ENCODE measurements at places on chromosomes 7 and 10.

GRCh38 chr10:7487528-7487927 is 76.7 kb upstream of the SFMBT2 start:
- DNase-seq = no peak

- no peak for DNase-seq
Observed at GRCh38 chr10:97090644-97091043, 95.1 kb downstream of the SLIT1 start.

DNA sequence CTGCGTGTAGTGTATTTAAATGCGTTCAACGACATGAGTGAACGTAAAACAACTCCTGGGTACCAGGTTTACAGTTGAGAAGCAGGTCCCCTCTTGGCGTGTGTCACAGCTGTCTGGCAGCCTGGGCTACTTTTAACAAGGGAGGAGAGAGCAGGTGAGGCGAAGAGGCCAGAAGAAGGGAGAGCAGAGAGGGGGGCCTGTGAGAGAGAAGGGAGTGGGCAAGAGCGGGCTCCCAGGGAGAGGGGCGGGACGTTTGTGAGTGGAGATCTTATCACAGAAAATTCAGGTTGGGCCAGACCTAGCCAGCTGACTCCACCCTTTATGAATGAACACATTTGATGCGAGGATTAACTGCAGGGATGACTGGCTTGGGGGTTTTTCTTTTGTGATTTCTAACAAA is 154.0 kb downstream of the CAMK1D start:
- no peak for DNase-seq

- no peak for DNase-seq
Observed at GRCh38 chr7:12923971-12924370, 236.5 kb downstream of the ARL4A start.

DNA sequence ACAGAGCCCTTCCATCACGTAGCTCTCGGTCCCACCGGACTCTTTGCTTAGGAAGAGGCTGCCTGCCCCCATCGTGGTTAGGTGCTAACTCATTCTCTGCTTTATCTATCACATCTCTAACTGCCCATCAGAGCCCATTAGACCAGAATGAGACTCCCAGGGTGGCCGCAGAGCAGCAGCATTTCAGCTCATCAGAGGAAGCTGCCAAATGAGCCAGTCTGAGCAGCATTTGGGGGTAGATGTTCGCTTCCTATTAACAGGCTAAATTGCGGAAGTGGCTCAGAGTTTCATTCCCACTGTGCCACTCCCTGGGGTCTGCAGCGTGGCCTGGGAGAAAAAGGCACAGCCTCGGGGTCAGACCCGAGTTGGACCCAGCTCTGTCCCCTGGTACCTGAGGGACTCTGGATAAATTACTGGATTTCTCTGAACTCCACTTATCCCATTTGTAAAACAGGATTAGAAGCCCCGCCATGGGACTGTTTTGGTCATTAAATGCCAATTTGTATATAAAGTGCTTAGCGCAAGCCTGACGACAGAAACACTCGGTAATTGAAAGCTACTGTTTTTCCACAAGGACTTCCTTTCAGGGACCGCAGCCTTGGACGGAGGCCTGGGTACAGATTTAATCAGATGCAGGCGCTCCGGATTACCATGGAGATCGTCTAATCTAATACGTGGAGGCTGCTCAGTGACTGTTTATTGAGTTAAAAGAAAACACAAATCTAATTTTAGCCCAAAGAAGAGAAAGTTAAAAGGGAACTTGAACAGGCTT is 73.8 kb upstream of the PRLHR start:
- DNase-seq = no peak

- DNase-seq = no peak
Observed at GRCh38 chr7:143038635-143039034, 11.7 kb upstream of the OR9A2 start.

- DNase-seq = peak; percentile 32
Observed at GRCh38 chr10:122342293-122343134, 32.0 kb upstream of the PLEKHA1 start.

DNA sequence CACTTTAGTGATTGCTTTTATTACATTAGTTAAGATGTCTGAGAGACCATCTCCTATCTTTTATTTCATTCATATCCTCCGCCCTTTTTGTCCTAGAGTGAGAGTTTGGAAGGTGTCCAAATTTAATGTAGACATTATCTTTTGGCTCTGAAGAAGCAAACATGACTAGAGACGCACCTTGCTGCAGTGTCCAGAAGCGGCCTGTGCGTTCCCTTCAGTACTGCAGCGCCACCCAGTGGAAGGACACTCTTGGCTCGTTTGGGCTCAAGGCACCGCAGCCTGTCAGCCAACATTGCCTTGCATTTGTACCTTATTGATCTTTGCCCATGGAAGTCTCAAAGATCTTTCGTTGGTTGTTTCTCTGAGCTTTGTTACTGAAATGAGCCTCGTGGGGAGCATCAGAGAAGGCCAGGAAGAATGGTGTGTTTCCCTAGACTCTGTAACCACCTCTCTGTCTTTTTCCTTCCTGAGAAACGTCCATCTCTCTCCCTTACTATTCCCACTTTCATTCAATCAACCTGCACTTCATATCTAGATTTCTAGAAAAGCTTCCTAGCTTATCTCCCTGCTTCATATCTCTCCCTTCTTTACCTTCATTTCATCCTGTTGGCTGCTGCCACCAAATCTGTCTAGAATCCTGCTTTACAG is 10.4 kb upstream of the CLCN1 start:
- peak; percentile 47 for DNase-seq

DNA sequence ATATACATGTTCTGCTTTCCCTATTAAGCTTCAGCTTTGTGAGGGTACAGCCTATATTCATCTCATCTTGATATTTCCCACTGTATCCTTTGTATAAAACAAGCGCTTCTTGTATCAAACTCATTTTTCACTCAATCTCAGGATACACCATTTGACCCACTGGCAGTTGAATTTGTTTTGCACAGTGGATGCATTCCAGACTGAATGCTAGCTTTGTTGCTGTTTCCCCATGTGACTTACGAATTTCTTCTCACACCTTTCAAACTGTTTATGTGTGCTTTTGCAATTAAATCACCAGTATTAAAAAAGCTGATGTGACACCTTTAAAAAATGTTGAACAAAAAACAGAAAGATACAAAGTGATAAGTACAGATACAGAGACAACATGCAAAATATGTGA is 180.9 kb downstream of the ZNF438 start:
- no peak for DNase-seq

- DNase-seq = no peak
Observed at GRCh38 chr10:18185621-18186020, 45.4 kb downstream of the CACNB2 start.

DNA sequence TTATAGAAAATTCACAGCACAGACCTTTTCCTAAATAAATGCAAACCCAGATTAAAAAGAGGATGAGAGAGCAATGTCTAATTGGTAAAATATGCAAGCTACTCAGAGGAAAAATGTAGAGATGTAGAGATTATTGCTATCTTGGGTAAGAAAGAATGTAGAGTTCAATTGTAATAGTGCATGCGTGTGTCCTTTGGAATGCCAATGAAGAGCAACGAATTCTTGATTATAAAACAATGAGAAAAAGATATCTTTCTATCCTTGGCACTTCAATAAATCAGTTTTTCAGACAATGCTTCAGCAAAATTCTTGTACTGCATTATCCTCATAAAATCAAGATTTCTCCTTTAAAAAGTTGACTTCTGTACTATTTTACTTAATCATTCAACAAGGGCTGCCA is 50.9 kb downstream of the SEMA3D start:
- no peak for DNase-seq

DNA sequence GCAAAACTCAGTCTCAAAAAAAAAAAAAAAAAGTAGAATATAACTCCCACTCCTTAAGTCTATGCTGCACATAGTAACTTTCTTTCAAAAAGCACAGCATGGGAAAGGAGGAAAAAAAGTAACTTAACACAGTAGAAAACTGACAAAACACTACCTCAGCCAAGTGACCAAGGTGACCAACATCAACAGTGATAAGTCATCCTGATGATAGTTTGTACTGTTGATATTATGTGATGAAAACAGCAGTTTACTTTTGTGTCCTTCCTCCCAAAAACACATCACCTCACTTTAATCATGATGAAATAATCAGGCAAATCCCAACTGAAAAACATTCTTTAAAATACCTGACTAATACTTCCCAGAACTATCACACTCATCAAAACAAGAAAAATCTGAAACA is 29.3 kb upstream of the MAT1A start:
- DNase-seq = no peak

GRCh38 chr7:127976056-127976737 is 55.0 kb downstream of the LRRC4 start:
- DNase-seq = no peak

GRCh38 chr7:108794466-108794865 is 224.8 kb downstream of the DNAJB9 start:
- DNase-seq = no peak

- no peak for DNase-seq
Observed at GRCh38 chr7:150516956-150517745, 2.5 kb downstream of the GIMAP7 start.

DNA sequence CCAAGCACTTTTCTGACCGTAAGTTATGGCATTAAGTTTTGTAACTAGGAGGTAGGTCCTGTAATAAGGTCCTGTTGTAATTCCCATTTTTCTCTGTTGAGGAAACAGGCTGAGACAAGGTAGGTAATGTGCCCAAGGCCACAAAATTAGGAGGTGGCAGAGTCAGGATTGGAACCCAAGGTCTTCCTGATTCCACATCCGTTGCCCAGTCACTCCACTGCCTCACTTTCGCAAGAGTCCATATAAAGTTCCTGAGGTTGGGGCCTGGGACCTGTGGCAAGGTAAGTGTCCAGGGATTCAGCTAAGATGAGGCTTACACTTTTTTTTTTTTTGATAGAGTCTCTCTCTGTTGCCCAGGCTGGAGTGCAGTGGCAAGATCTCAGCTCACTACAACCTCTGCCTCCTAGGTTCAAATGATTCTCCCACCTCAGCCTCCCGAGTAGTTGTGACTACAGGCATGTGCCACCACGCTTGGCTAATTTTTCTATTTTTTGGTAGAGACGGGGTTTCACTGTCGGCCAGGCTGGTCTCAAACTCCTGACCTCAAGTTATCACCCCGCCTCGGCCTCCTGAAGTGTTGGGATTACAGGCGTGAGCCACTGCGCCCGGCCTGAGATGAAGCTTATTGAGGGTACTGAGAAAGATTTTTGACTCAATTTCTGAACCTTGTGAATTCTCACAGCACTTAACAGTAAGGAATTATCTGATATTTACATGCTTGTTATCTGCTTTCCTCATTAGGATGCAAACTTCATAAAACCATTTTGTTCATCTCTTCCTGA is 20.3 kb upstream of the GNA12 start:
- no peak for DNase-seq

DNA sequence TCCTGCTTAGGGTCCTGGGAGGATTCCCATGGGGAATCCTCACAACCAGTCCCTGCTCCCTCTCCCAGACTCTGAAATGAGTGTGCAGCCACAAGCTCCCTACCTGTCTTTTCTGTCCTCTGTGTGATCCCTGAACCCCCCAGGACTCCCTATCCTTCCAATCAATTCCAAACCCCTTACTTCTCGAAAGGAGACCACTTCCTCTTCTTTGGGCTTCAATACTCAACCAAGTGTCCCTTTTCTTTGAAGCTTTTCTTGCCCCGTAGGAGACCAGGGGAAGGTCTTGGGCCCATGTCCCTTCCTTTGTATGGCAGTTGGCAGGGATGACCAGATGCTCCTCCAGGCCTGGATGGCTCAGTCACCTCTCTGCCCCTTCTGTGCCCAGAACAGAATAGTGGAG is 1.7 kb downstream of the AEBP1 start:
- no peak for DNase-seq

- no peak for DNase-seq
Observed at GRCh38 chr7:100190048-100190711, 12.5 kb downstream of the STAG3 start.

DNA sequence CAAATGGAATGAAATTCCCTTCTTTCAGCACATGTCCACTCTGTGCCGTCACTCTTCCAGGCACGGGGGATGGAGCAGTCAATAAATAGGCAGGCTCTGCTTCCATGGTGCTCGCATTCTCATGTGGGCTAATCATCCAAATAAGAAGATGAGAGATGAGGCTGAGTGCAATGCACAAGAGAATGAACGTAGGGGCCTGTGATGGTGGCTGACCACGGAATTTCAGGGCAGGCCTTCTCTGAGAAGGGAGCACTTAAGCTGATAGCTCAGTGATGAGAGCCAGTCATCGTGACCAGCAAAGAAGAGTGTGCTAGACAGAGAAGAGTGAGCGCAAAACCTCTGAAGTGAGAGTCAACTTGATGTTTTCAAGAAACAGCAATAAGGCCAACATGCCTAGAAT is 47.9 kb downstream of the TAF3 start:
- no peak for DNase-seq

DNA sequence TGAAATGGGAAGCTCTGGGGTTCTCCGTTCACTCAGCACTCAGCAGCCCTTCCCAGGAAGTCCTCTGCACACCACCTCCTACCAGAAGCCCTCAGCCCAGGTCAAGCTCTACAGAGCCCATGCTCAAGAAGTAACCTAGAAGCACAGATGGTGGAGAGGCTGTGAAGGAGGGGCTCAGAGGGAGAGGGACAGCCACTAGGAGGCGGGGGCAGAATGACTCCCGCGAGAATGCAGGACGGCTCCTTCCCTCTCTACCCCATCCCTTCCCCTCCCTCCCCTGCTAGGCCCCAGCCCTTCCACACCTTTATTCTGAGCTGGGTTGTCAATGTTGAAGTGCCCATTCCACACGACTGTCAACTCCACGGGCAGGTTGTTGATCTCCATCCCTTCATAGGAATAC is 373.2 kb downstream of the PLXNA4 start:
- no peak for DNase-seq

GRCh38 chr7:98826387-98826786 is 43.4 kb downstream of the TMEM130 start:
- DNase-seq = no peak

GRCh38 chr10:43322769-43323168 is 48.7 kb upstream of the FXYD4 start:
- DNase-seq = peak; percentile 67

- DNase-seq = no peak
Observed at GRCh38 chr7:27905951-27906350, 166.0 kb downstream of the TAX1BP1 start.

DNA sequence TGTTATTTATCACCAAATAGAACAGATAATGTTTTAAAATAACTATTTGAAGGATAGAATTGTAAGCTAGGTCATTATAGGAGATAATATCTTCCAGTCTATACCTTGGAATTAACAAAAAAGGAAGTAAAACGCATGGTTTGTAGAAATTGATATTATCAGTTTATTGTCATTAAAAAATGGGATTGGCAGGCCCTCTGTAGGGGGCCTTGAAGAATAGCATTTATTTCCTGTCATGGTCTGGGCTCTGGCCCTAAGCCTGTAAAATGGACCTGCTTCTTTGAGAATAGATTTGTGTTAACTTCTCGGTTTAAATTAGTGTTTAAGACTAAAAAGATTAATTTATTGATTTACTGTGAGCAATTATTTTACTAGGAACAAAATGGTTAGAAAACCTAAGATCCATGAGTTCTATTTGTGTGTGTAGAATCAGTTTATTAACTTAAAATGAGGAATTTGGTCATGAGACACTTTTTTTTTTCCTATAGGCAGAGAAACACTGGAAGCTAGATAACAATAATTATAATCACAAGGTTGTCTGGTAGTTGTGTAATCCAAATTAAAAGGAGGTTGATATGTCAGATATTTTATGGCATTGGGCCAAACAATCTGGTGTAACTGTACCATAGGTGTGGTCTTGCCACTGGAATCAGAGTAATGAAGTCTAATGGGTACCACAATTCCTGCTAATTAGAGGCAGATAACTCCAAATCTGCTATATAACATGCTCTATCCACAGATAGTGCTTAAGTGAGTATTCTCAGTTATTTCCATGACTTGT is 197.4 kb upstream of the FOXP2 start:
- no peak for DNase-seq

GRCh38 chr10:22699976-22700375 is 14.4 kb downstream of the PIP4K2A start:
- DNase-seq = no peak

GRCh38 chr10:119129721-119130120 is 25.8 kb downstream of the DENND10 start:
- no peak for DNase-seq
